ENCODE measurements at places on chromosomes 16 and 17.

DNA sequence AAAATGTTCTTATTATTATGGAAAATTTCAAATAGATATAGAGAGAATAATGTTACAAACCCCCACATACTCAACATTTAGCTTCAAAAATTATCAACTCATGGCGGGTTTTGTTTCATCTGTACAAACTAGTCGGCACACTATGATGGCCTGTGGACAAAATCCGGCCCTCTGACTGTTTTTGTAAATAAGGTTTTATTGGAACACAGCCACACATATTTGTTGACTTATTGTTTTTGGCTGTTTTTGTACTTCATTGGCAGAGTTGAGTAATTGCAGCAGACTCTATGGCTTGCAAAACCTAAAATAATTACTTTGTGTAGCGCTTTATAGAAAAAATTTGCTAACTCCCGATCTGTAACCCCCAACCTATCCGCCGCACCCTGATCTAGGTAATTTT lies 41.4 kb upstream of the CLEC18A start:
- DNase-seq = no peak

DNA sequence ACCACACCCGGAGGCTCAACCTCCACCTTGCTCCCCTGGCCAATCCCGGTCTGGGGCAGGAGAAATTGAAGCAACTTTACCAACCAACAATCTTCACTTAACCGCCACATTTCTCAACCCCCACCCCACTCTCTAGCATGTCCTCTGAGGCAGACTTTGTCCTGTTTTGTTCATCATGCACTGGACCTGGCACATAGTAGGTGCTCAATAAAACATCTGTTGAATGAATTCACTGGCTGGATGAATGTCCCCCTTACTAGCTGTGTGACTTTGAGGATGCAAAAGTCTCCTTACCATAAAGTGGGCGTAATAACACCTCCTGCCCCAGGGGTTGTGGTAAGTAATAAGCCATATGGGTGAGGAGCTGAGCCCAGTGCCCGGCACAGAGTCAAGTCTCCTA lies 5.8 kb downstream of the SPPL2C start:
- no peak for DNase-seq

DNA sequence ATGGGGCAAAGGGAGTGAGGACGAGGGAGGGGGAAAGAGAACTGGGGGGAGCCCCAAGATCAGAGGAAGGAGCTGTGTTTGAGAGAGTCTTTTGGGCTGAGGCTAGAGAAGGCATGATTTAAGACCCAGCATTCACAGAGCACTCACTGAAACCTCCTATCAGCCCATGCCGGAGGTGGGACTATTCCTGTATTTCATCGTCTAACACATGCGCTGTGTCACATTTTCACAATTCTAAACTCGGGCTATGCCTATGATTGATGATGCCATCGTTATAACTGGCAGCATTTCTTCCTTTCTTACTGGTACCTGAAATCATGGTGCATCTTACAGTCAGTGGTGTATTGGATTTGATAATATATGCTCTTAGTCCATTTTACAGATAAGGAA lies 3.5 kb downstream of the FAM171A2 start:
- no peak for DNase-seq

DNA sequence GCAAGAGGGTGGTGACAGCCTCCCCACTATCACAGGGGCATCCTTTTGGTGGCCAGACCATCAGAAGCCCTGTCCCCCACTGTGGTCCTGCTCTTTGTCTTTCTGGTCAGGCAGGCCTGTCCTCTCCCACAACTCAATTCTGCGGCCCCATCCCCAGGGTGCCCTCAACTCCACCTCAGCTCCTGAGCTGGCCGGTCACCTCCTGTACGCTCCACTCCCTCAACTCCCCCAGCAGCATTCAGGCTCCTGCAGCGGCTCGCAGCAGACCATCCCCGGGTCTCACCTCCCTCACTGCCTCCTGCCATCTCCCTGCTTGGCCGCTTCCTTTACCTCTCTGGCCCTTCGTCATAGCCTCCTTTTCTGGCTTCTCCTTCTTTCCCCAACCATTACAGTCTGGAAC lies 43.4 kb upstream of the MTSS2 start:
- DNase-seq = no peak

- DNase-seq = peak; percentile 81
Measured at GRCh38 chr17:42133461-42134041, 10.9 kb downstream of the HSPB9 start.

- no peak for DNase-seq
Measured at GRCh38 chr17:74998783-74999182, 11.4 kb downstream of the CDR2L start.

DNA sequence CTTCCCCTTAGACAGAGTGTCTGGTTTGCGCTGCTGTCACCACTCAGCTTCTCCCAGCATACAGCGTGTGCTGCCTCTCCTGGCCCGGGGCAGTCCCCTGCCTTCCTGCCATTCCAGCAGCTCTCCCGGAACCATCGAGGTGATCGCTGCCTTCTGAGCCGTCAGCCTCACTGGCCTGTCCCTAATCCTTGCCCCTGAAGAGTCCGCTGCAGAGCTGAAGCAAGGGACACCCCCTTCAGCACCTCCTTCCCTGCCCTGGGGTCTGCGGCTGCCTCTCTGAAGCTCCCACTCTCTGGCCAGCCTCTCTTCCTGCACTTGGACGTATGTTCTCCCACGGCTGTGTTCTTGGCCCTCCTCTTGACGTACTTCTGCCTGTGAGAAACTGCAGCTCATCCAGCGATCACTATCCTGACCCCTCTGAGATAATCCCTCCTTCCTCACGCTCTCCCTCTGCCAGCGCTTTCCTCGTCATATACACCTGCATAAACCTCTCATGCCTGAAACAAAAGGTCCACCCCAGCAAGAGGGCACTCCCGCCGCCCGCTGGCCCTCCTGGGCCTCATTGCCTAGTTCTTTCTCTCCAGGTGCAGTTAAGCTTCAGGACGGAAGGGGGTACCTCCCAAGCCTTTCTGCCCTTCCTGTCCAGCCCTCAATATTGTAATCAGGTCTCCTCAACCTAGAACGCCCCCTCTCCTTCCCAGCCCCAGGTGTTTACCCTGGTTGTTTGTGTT lies 220.6 kb upstream of the CHMP6 start:
- DNase-seq = no peak

DNA sequence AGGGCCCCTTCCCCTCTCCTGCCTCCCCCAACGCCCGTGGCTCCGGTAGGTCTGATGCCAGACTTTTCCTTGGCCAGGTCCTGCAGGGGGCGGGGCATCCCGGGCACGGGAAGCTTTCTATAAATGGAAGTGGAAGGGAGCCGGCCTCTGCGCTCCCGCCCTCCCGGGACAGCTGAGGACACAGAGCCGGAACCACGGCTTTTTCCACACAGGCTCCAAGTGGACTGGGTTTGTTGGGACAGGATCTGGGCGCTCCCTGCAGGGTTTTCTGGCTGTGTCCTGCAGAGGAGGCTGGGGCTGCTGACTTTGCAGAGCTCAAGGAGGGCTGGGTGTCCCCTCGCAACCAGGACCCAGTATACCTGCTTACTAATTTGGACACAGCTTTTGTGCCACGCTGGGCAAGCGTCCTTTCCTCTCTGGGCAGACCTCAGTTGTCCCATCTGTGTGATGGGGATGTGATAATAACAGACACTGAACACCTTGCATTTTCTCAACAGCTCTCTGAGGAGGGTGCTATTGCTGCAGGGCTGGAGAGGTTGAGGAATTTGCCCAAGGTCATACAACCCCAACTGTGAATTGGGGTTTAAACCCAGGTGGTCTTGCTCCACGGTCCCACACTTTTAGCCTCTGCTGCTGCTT lies 1.8 kb downstream of the TNS4 start:
- peak; percentile 74 for DNase-seq

DNA sequence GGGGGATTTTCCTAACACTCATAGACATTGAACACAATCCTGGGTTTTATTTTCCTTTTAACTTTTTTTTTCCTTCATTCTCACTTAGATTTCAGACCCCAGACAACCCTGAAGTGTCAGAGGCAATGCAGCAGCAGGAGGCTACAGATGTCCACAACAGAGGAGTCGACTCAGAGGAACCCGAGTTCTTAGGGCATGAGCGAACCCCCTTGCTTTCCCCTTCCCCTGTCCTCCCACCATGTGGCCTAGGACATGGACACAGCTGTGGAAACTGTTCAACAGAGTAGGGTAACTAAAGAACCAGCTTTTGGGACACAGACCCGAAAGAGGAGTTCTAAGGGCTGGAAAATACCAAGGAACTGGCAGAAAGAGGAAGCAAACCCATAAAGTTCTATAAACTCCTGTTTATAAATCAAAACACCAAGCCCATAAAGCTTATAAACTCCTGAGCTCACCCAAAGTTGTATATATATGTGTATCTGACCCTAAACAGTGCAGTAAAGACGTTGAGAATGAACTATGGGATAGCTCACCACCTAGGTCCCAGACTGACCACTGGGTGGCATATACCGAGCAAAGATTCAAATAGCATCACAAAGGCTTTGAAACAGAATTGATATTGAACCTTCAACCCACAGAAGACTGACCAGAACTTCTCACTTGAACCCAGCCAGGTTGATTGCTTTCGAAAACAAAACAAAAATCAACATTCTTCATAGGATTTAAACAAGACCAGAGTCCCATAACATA lies 33.9 kb downstream of the CMTM4 start:
- no peak for DNase-seq

- no peak for DNase-seq
Measured at GRCh38 chr16:24507959-24508480, 31.3 kb upstream of the RBBP6 start.

DNA sequence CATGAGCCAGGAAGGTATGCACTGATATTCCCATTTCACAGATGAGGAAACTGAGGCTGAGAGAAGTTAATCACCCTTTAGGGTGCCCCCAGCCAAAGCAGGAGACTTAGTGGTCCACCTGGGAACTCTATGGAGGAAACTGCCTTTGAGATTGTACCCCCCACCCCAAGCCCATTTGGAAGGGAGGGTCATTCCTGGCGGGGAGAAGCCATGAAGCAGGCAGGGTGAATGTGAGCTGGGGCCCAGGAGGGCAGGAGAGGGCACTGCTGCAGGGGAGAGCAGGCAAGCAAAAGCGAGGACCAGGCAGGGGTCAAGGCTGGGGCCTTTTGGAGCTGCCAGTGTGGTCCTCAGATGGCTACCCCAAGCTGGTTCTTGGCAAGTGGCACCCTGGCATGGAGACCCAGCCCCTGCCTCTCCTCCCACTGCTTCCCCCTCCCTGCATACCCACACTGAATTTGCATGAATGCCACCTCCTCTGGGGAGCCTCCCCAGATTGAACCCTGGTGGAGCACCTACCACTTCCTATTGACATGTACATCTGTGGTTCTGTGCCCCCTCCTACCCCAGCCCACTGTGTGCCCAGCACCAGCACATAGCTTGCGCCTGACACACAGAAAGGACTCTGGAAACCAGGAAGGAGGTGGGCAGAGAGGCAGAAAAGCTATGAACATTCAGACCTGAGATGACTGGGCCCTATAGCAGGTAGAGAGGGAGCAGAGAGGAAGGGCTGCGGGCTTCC lies 965 bp upstream of the TMC6 start:
- DNase-seq = no peak

DNA sequence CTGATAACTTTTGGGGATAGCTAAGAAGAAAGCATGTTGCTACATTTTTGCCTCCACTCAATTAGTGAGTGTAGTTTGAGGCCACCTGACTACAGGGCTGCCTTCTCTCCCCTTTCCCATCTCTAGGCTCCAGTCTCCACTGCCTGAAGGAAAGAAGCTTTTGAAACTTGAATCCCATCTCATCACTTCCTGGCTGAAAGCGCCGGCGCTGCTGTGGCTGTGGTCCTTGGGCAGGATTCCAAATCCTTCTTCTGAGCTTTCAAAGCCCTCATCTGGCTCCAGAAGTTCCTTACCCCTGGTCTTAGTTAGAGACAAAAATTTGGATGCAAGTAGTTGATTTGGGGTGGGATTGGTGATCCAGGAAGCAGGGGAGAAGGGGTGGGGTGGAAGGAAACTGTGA lies 119.4 kb downstream of the FOXL1 start:
- no peak for DNase-seq

DNA sequence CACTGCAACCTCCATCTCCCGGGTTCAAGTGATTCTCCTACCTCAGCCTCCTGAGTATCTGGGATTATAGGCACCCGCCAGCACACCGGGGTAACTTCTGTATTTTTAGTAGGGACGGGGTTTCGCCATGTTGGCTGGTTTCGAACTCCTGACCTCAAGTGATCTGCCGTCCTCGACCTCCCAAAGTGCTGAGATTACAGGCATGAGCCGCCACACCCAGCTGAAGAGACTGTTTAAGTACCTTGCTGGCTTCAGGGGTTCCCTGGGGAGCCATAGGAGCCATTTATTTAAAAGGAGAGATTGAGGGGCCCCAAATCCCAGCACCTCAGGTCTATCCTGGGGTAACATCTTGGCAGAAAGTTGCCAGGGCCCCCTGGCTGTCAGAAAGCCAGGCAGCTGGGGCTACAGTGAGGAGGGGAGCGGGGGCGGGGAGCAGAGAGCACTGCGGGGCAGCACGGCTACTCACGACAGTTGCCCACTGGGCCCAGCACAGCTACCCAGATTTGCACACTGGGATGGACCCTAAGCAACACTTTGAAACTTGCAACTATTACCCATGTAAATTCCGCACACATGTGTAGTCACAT lies 1.6 kb downstream of the SNAI3 start:
- no peak for DNase-seq

GRCh38 chr16:16143931-16144330 lies 79.4 kb downstream of the ABCC6 start:
- DNase-seq = no peak

DNA sequence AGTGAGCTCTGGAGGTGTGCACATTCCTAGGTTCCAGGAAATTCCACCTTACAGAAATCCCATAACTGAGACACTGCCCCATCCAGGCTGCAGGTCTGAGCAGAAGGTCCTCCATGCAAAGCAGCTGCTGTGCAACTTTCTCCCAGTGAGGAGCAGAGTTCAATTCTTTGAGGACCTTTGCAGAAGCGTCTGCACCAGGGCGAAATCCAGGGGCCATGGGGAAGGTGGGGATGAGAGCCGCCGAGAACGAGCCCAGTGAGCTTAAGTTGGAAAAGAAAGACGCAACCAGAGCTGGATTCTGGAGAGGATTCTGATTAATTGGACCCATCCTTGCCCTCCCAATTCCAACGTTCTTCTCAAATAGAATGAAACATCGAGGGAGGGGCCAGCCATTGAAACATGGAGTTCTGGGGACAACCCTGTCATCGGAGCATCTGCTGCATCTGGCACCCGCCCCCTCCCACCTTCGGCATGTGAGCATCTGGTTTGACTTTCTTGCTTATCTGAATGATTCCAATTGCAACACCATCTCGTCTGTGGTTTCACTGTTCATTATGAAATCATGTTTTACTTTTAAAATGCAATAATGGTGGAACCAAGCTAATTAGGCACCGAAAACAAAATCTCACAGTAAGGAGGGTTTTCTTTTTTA lies 190.6 kb upstream of the FOXF1 start:
- no peak for DNase-seq

GRCh38 chr17:1759529-1759928 lies 2.3 kb upstream of the SERPINF1 start:
- no peak for DNase-seq

DNA sequence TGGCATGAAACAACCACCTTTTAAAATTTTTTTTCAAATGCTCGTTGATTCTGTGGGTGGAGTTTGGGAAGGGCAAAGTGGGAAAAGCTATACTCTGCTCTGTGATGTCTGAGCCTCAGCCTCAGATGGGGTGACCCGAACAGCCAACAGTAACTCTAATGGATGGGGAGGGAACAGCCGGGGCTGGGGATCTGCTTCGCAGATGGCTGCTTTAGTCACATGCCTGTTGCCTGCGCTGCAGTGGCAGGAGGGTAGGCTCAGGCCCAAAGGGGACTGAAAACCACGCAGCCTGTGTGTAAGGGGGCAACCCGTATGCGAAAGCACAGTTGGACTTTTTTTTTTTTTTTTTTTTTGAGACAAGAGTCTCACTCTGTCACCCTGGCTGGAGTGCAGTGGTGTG lies 14.9 kb upstream of the MAPK3 start:
- DNase-seq = no peak

GRCh38 chr16:81809567-81809966 lies 30.5 kb downstream of the PLCG2 start:
- no peak for DNase-seq

- DNase-seq = no peak
Measured at GRCh38 chr16:1523581-1524245, 9.8 kb upstream of the TMEM204 start.
